Central memory CD8-positive, alpha-beta T cell (primary cell): ENCODE measurements at places on chromosomes 4 and X.
A peak's percentile ranks its signal among the peaks of the same experiment; 100 is the strongest.

DNA sequence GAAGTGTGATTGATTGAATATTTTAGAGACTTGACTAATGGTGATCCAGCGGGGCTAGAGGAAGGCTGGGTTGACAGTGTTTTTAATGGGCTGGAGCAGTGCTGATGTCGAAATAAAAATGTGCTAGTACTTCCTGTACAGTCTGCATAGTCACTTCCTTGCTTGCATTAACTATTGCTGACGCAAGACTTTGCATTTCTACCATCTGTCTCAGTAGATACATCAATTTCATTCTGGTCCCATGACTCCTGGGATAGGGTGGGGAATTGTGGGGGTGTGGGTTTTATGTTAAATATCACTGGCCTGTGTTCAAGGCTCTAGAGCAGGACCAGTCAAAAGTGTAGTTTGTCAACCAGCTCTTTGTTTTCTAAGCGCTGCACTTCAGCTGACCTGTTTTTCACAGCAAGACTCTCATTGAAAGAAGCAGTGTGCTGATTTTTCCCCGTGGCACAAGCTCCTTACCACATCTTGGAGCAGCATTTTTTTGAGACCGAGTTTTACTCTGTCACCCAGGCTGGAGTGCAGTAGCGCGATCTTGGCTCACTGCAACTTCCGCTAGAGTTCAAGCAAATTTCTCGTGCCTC, 35.2 kb upstream of the PHEX start:
- DNase-seq = no peak
- no peaks in the 10 kb centered on the region for H3K27me3 ChIP-seq
- peaks cover 11% of the 10 kb centered on the region for H3K36me3 ChIP-seq
- H3K4me1 ChIP-seq = no peaks in the 10 kb centered on the region

- no peak overlapping the region for H3K4me3 ChIP-seq
- no peaks in the 10 kb centered on the region for H3K36me3 ChIP-seq
- H3K27ac ChIP-seq = no peak overlapping the region
- no peak for DNase-seq
- no peaks in the 10 kb centered on the region for H3K4me1 ChIP-seq
Observed at GRCh38 chrX:66498672-66499296, 140.1 kb downstream of the EDA2R start.

GRCh38 chr4:145230726-145231125, 50.3 kb upstream of the OTUD4 start:
- H3K4me1 ChIP-seq = no peaks in the 10 kb centered on the region
- no peaks in the 10 kb centered on the region for H3K27me3 ChIP-seq
- H3K36me3 ChIP-seq = no peaks in the 10 kb centered on the region
- H3K27ac ChIP-seq = no peak overlapping the region
- no peak overlapping the region for H3K4me3 ChIP-seq

DNA sequence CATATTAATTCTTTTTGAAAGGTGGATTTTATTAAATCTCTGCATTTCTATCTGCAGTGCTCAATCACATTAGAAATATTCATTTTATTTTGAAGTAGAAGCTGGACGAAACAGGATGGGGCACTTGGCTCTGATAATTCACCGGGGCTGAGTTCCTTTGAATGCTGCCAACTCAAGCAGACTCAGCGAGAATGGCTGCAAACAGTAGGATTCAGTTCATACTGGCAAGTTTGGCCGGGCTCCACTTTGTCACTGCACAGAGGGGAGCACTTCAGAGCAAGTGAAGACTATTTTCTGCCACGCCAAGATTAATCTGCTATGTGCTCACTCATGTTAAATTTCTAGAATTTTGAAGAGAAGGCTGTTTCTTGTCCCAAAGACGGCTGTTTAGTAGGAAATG, 30.7 kb upstream of the KLHL8 start:
- no peaks in the 10 kb centered on the region for H3K36me3 ChIP-seq
- no peak overlapping the region for H3K4me3 ChIP-seq
- H3K27me3 ChIP-seq = peaks cover 19% of the 10 kb centered on the region
- no peak overlapping the region for H3K27ac ChIP-seq

DNA sequence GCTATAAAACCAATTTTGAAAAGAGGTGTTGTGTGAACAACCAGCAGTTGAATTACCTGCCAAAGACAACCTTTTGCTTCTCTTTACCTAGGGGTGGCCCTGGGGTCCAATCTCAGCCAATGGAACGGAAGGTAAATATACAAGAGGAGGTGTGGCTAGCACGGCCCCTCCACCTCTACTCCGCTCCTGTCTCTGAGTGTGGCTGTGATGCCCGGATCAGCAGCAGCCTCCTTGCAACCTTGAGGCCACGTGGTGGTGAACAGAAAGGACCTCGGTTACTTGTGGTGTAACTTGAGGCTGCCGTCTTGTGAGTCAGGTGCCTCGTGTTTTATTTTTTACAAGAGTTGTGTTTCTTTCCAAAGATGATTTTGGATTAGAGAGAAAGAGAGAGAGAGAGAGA, 121.5 kb upstream of the PPP2R3B start:
- H3K4me1 ChIP-seq = no peaks in the 10 kb centered on the region
- no peaks in the 10 kb centered on the region for H3K36me3 ChIP-seq

- no peaks in the 10 kb centered on the region for H3K36me3 ChIP-seq
- H3K4me3 ChIP-seq = no peak overlapping the region
- no peak overlapping the region for H3K27ac ChIP-seq
- no peak for DNase-seq
Observed at GRCh38 chr4:107060388-107060787, 24.3 kb upstream of the DKK2 start.

DNA sequence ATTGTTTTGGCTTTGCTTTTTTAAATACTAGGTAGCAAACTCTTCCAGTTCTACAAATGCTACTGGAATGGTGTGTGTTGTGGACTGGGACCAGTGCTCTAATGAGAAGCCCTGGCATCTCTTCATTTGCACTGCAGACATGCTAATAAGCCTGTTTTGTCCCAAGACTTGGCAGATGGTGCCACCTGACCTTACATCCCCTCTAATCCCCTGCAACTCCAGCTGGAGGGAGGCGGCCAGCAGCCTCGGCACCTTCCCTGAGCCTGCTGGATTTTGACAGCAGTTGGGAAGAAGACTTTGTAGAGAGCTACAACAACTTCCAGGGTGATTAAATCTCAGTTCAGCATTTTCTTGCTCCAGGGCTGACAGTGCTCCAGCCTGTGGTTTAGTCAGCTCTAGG, 200.0 kb downstream of the DCLK2 start:
- no peaks in the 10 kb centered on the region for H3K27me3 ChIP-seq
- H3K4me1 ChIP-seq = peaks cover 21% of the 10 kb centered on the region
- DNase-seq = no peak
- peaks cover 29% of the 10 kb centered on the region for H3K36me3 ChIP-seq
- H3K27ac ChIP-seq = no peak overlapping the region
- H3K4me3 ChIP-seq = no peak overlapping the region

GRCh38 chr4:95129821-95130311, 372.1 kb downstream of the BMPR1B start:
- no peaks in the 10 kb centered on the region for H3K4me1 ChIP-seq
- H3K27ac ChIP-seq = no peak overlapping the region
- H3K36me3 ChIP-seq = no peaks in the 10 kb centered on the region

DNA sequence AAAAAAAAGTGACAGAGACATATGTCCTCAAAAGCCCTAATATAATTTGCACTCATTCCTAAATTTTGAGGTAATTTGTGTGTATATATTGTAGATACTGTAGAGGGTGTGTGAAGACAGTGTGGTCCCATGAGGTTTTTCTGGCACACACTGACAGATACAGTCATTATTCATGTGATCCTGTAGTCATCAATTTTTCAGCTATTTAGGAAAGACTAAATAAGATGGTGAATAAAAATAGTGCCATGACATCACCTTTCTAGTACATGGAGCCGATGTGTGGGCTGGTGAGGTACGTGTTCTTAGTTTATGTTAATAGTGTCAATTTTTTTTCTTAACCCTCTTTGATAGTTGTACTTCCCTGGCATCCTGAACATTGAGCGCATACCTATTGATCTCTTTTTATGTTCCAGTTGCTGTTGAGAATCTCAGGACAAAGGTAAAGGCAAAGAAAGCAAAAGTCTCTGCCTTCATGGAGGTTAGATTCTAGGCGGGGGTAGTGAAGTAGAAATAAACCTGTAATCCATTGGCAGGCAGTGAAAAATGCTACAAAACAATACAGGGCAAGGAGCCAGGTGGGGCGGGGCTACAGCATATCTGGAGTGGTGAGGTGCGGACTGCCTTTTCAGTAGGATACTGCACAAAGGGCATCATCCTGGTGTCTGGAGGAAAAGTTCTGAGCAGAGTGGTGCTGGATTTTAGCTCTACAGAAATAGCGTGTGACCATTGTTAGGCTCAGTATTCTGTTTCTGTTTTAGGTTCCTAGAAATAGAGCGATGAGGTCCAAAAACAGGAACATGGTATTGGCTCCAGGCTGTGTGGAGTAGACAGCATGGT, 93.8 kb downstream of the ARHGAP10 start:
- H3K4me1 ChIP-seq = peaks cover 22% of the 10 kb centered on the region
- no peak overlapping the region for H3K27ac ChIP-seq
- H3K36me3 ChIP-seq = peaks cover 4% of the 10 kb centered on the region
- no peak overlapping the region for H3K4me3 ChIP-seq

GRCh38 chrX:33307911-33308354, 96.6 kb upstream of the DMD start:
- H3K27ac ChIP-seq = no peak overlapping the region
- no peak for DNase-seq
- no peaks in the 10 kb centered on the region for H3K27me3 ChIP-seq
- no peak overlapping the region for H3K4me3 ChIP-seq

GRCh38 chr4:173527103-173527891, 2.7 kb downstream of the HAND2 start:
- H3K36me3 ChIP-seq = peaks cover 13% of the 10 kb centered on the region
- peaks cover 97% of the 10 kb centered on the region for H3K27me3 ChIP-seq
- H3K4me1 ChIP-seq = peaks cover 18% of the 10 kb centered on the region
- H3K4me3 ChIP-seq = no peak overlapping the region

DNA sequence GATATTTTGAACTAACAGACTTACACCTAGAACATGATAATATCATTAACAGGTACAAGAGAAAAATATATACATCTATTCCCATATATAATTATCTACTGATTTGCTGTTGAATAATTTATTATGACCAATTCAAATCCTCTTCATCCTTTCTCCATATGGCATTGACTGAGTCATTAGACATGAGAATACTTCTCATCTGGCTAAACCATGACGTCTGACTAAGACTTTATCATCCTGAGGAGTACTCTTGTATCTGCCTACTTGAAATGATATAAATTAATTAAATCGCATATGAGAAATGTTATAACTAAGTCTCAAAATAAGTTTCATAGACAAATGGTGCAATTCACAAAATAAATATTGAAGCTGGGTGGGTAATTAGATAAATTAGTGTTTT, 67.4 kb downstream of the EMCN start:
- no peaks in the 10 kb centered on the region for H3K4me1 ChIP-seq
- DNase-seq = no peak
- H3K27ac ChIP-seq = no peak overlapping the region
- H3K36me3 ChIP-seq = no peaks in the 10 kb centered on the region
- peaks cover 7% of the 10 kb centered on the region for H3K27me3 ChIP-seq

DNA sequence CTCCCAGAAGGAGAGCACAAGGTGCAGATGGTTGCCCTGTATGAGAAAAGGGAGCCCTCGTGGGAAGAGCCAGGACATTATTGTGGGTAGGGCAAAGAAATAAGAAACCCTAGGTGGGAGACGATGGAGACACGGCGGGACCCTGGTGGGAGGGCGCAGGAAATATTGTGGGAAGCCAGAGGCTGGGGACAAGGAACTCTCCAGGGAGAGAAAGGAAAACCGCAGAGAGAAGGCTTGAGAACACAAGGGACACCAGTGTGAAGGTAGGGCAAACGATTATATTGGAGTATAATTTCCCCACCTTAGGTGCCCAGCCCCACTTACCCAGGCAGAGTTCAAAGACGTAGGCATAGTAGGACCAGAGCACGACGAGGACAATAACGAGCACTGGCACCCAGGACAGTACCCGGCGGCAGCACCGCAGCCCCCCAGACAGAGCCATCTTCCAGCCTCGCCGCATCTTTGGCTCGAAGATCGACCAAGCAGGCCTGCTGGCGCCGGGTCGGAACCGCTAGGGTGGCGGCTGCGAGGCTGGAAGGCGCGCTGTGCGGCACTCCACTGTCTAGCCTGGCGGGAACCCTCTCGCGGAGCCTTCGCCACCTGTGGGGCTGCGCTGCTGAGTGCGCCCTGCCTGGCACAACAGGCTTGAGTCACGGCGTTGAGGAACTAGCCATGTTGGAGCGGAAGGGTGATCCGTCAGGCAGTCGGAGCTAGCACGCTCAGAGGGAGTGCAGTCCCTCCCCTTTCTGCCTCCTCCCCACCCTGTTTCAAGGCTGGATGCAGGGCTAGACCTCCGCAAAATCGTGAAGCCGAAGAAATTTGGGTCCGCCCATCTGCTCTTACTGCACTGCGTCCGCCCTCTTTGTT, at the start of gene ZDHHC15:
TSS of gene ZDHHC15 (minus strand) at position 473 of the 867 bp plus-strand sequence. CDS start at position 460, 13 bp downstream.
- DNase-seq = no peak
- peaks cover 21% of the 10 kb centered on the region for H3K27me3 ChIP-seq
- peaks cover 15% of the 10 kb centered on the region for H3K4me1 ChIP-seq
- peak within 1 kb of the TSS; percentile 60 for H3K4me3 ChIP-seq
- H3K36me3 ChIP-seq = peaks cover 2% of the 10 kb centered on the region

- H3K4me1 ChIP-seq = no peaks in the 10 kb centered on the region
- H3K27ac ChIP-seq = no peak overlapping the region
- no peak overlapping the region for H3K4me3 ChIP-seq
- H3K36me3 ChIP-seq = no peaks in the 10 kb centered on the region
Observed at GRCh38 chrX:76850851-76851250, 423.3 kb downstream of the MAGEE1 start.

DNA sequence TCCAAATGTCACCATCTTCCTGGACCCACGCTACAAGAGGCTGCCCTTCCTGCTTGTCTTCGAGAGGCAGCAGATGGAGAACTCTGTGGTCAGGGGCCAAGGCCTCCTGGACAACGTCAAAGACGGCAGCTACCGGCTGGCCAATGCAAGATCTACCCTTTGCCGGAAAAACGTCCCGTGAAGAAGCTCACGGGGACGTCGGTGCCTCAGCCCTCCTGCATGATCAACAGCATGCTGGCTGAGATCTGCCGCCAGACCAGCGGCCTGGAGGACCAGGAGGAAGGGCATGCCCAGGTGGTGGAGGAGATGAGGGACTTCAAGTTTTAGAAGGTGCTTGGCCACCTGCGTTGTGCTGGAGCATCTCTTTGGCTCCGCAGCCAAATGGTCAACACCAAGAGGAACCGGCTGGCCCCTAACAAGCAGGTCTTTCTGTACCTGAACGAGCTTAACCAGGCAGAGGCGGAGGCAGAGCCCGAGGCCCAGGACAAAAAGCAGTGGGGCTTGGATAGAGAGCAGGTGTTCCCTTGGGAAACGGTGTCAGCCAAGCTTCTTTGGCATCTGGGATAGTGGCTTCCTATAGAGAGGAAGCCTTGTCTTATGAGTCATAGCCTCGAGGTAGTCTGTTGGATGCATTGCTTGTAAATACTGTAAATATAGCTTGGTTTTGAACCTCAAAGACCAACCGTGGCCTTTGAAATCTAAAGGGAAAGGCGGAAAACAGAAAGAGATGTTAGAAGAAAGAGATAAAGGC, 94.8 kb upstream of the ELOVL6 start:
- no peak for DNase-seq
- peaks cover 23% of the 10 kb centered on the region for H3K27me3 ChIP-seq

GRCh38 chr4:115973768-115974167, 860.3 kb upstream of the NDST4 start:
- no peak for DNase-seq
- H3K4me3 ChIP-seq = no peak overlapping the region
- no peaks in the 10 kb centered on the region for H3K27me3 ChIP-seq
- H3K4me1 ChIP-seq = no peaks in the 10 kb centered on the region
- H3K27ac ChIP-seq = no peak overlapping the region
